ENCODE measurements at places on chromosomes 5 and 9.

DNA sequence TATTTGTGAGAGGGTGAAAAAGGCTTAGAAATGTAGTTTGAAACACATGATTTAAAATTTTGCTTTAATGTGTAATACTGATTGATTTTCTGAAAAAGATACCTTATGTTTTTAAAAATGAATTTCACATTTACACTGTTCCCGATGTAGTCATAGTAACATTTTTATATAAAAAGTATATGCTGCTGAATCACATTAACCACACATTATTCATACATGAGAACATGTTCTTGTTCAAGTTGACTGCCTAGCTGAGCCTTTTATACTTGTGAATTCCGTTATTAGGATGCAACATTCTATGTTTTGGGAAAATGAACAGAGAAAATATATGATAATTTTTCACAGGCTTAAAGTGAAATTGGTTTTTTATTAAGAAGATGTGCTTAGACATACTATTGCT lies 461.1 kb upstream of the NUDT12 start:
- DNase-seq = no peak

DNA sequence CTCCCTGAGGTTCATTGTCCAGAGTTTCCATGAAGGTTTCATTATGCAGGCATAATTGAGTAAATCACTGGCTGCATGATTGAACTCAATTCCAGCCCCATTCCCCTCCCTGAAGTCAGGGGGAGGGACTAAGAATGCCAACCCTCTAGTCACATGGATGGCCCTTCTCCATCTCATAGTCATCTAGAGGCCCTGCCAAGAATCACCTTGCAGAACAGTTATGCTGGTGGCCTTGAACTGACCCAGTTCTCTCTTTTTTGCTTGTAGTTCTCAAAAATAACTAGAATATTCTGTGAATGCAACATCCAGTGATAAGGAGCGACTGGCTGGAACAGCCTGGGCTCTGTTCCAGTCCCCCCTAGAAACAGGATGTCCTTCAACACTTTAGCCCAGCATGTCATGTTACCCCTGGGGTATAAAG lies 31.7 kb downstream of the SLC35A4 start:
- peak; percentile 62 for DNase-seq

- DNase-seq = peak; percentile 4
These were observed 193.3 kb upstream of the SNX2 start for GRCh38 chr5:122581629-122582028.

DNA sequence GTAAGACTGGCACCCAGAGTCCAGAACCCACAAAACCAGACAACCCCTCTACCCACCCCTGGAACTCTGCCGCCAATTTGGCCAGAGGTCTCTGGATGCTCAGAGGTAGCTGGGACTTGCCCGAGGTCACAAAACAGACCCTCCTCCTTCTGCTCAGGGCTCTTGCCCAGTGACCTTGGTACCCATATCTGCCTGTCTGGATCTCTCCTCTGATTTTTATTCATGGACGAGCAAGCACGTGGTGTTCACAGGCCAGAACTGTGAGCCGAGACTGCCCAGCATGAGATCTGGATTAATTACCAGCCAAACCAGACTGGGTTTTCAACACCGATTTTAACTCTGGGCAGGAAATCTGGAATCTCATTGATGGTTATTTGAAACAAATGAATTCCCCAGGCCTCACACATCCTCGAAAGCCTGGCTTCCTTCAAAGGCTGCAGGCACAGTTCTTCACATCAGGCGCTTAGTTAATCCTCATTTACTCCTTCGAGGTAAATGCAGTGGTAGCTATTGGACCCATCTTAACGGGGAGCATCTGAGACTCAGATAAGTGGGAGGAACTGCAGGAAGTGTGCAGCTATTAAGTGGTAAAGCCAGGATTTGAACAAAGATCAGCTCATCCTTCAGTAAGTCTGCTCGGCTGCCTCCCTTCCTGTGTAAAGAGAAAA lies 21.4 kb downstream of the COL27A1 start:
- DNase-seq = no peak

DNA sequence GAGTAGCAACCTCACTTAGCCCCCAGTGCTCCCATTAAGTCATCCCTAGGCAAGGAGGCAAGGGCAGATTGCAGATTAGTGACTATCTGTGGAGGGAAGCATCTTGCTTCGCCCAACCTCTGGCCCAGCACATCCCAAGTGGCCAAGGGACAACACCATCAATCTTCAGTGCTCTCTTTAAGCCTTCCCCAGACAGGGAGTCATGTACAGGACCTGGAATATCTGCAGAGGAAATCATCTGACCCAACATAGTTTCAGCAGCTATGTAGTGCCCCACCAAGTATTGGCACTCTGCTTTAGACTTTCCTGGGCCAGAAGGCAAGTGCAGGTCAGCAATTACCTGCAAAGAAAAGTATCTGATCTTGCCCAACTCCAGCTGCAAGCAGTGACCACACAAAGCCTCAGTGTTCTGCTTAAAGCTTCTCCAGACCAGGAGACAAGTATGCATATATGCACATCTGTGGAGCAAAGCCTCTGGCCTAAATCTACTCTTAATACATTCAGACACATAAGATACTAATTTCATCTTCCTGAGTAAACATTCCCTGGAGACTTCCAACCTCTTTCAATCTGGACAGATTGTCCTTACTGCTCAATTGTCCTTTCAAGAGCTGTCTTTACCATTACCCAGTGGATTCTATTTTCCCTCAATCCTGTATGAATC lies 224.8 kb upstream of the VLDLR start:
- DNase-seq = no peak

GRCh38 chr9:113436728-113437515 lies 26.4 kb downstream of the C9orf43 start:
- no peak for DNase-seq

Data from fibroblast of pulmonary artery (primary cell).